ENCODE measurements at places on chromosomes 4 and X.
A peak's percentile ranks its signal among the peaks of the same experiment; 100 is the strongest.

GRCh38 chr4:44756559-44756958, 30.2 kb upstream of the GNPDA2 start:
- DNase-seq, result no peak

DNA sequence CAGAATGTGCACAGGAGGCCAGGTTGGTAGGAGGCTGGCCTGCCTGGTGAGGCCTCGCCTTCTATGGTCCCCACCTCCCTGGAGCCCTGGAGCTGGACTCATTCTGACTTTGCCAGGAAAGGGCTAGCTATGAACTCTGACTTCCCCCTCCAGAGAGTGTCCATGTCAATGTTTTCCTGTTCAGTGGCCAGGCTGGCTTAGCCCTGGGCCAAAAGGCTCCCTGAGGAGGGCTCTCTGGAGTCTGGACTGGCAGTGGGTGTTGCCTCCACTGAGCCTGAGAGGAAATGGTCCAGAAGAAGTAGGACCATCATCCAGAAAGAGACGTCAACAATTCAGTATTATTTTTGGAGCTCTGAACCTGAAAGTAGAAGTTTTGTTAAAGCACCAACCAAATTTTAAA, 178.7 kb downstream of the CHIC2 start:
- no peak for DNase-seq

DNA sequence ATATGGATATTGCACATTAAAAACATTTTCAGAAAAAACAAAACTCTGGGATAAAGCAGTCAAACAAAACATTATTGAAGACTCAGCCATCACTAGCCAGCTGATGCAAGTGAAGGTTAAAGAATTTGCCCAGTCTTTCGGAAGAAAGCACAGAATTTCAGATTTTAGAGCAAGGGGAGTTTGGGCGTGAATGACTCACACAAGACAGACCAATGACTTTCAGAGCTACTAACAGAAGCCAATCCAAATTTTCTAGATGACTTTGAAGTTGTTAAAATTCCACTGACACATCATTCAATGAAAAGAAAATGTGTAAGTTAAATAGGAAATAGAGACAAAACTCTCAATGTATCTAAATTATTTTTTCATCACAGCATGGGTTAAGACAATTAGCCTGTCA, 4.0 kb downstream of the MRFAP1L1 start:
- no peak for DNase-seq

DNA sequence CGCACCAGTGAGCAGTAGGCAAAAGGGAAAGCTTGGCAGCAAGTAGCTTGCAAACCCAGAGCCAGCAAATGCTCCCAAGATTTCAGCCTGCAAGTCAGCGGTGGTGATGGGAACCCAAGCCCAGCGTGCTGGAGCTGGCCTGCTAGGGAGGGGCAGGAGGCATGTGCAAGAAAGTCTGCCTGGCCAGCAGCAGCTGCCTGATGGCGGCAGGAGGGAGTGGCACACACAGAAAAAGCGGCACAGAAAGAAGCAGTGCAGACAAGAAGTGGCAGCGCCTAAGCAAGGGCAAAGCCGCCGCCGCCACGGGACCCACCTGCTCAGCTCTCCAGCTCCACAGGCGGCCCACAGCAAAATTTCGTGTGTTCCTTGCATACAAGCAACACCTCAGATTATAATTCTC, 1206.5 kb upstream of the PABPC4L start:
- no peak for DNase-seq

DNA sequence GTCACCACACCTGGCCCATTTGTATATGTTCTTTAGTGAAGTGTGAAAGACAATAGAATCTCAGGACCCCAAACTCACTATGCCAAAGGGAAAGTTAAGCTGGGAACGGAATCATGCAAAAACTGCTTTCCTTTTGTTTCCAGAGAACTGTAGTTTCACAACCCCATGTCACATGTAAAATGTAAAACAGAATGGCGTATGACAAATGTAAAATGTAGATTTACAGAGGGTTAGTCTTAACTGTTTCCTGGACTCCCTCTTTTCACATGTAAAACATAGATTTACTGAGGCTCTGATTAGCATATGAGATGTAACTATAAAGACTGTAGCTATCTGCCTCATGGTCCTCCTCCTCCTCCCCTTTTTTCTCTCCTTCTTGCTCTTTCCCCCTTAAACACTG, 66.3 kb downstream of the ABLIM2 start:
- DNase-seq, result no peak

- DNase-seq, result peak; percentile 7
These were observed 27.2 kb downstream of the HTR2C start for GRCh38 chrX:114611018-114611619.

DNA sequence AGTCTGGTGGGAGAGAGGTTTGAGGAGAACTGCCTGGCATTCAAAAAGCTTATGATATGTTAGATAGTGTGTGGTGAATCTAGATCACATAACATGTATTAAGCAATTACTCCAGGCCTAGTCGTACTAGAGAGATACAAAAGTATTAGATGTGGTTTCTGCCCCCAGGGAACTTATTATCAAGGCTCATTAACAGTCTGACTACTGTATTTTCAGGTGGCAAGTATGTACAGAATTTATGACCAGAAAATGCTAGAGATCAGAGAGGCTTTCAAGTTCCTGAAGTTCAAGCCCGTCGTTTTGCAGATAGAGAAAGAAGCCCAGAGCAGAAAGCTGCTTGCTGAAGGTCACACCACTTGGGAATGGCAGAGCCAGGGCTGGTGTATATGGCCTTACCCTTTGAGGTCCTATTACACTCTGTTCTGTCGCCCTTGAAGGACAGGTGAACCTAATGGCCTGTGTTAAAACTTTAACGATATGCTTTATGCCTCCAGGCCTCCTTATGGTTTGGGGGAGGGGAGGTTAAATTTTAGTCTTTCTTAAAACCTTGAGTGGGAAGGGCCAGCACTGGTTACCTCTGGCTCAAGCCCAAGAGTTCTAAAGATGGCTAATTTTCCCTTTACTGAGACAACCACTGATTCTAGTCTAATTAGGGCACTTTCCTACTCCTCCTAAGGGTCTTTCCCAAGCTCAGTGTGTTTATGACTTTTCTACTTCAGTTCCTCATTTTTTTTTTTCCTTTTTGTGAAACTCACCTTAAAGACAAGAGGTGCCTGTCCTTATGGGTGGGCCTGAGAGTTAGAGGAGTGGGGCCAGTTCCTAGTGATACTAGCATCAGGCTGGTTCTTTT, 19.9 kb downstream of the TMEM164 start:
- no peak for DNase-seq

GRCh38 chrX:16022580-16023200, 100.7 kb upstream of the GRPR start:
- peak; percentile 21 for DNase-seq

DNA sequence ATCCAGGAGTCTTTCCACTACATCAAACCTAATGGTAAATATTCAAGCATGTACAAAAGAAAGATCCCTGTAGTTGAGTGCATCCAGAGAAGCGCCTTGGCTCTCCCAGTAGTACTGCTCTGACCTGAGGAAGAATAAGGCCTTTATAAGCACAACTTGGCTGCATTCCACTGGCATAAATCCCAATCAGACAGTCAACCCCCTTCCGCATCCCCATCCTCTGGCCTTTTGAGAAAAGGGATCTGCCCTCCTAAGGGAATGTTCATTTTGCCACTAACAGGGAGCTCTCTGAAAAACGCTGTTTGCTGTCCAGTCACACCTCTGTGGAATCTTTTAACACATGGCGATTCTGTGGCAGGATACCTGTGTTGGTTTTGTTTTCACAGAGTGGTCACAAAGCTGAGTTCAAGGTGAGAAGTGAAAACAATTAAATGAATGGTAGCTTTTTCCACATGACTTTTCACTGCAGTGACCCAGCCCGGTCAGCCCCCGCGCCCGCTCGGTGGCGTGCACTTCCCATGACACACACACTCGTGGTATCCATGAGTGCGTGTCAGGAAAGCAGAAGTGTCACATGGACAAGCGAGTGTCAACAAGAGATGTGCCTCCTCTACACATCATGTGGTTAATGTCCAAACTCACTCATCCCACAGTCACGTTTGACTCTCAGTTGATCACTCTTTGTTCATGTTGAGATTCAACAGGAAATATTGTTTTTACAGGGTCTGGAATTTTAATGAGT, 112.2 kb upstream of the ENPP6 start:
- no peak for DNase-seq

GRCh38 chrX:79336869-79337815, 30.0 kb downstream of the ITM2A start:
- no peak for DNase-seq

DNA sequence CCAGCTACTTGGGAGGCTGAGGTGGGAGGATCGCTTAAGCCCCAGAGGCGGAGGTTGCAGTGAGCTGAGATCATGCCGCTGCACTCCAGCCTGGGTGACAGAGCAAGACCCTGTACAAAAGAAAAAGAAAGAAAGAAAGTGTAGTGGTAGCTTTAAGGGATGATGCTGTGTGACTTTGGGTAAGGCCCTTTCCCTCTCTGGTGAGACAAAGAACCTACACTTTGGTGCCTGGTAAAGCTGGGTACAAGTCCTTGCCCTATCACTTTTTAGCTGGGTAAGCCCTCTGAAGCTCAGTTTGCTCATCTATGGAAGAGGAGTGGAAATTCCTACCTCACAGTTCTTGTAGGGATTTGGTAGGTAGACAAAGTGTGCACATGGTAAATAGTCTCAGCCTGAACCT, 1.7 kb upstream of the IQSEC2 start:
- DNase-seq, result no peak

DNA sequence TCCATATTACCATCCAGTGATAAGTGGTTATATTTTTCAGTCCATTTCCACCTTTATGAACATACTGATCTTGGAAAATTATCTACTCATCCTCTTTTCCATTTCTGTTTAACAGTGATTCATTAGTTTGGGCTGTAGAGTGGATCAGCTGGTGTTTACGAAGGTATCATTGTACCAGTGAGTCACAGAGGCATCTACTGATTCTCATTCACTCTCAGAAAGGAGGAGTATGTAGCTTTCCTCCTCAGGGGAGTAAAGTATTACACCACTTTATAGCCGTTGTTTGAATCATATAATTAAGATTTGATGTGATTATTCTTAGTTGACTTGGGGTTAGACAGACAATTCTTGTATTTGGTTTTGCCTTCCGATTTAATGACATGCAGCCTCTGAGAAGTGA, 74.7 kb downstream of the GALNT7 start:
- DNase-seq, result peak; percentile 72

- DNase-seq, result peak; percentile 36
These were observed 42.2 kb upstream of the HSD17B10 start for GRCh38 chrX:53476371-53476770.

- no peak for DNase-seq
These were observed 279.3 kb upstream of the BMP3 start for GRCh38 chr4:80751200-80751599.

- DNase-seq, result no peak
These were observed 473.0 kb downstream of the SPRY1 start for GRCh38 chr4:123869286-123870215.

DNA sequence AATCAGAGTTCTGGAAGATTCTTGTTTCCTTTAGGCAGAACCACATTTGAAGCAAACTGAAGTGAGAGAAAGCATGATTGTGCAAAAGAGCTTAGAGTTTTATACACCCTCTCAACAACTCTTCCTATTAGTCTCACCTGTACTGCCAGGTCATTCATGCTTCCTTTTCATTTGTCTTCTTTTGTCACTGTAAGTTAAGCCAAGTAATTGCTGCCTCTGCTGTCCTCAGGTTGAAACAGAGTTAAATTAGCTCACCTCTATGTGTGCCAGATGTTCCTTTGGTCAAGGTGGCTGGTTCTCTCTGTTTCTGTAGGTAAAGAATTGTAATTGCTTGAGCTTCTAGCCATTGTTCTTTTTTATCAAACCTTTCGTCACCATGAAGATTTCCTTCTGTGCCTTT, 41.1 kb upstream of the HPGD start:
- DNase-seq, result no peak

DNA sequence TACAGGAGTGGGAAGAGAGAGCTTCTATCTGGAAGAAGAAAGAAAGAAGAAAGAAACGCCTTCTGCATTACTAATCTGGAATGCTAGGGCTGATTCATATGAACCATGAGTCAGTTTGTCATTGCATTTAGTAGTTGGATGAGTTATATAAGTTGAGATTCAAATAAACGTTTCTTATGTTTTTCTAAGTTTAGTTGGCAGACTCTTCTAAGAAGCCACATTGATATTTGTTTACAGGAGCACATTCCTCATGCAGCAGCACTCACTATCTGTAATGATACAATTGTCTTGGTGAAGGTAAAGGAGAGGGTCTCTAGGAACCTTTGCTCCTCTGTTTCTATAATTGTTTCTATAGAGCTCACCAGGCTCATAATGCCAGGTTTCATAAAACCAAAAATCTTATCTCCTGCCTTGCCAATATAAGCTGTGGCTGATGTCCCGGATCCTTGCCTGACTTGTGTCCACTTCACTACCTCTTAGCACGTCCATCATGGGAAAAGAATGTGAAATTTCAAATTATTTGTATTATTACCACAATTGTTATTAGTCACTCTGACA, 39.5 kb downstream of the HOPX start:
- peak; percentile 82 for DNase-seq

- no peak for DNase-seq
These were observed 822 bp downstream of the ZNF275 start for GRCh38 chrX:153334654-153335295.

DNA sequence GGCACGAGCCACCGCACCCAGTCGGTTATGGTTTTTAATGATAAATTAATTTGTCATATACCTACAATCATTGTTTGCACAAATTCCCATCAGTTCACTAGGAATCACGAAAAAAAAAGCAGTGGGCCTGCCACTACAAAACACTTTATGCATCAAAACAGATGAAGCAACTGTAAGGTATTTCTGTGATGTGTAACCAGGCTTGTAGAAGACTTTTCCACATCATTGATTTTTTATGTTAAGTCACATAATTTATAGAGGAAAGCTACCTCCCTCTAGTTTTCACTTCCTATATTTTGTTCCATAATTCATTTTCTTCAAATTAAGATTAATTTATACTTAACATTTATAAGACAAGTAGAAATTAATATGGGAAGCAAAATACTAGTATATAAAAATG, 6.7 kb upstream of the FAM200B start:
- DNase-seq, result no peak

- no peak for DNase-seq
These were observed 159.1 kb upstream of the HS3ST1 start for GRCh38 chr4:11587797-11588196.

- peak; percentile 4 for DNase-seq
These were observed 200.5 kb downstream of the FAM133A start for GRCh38 chrX:93874554-93874953.

All from RWPE1 (cell line).